ENCODE measurements at places on chromosomes 6 and 20.

DNA sequence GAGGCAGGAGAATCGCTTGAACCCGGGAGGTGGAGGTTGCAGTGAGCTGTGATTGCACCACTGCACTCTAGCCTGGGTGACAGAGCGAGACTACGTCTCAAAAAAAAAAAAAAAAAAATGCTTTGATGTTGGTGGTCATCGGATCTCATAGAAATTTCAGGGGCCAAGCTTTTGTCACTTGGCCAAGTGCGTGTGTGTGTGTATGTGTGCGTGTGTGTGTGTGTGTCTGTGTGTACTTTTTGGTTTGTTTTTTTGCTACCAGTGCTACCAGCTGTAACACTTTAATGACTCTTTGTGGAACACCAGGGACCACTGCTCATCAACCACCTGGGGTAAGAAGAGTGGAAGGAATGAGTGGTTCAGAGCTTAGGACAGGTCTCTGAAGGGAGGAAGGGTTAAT lies 49.7 kb downstream of the TRAF3IP2 start:
- ATAC-seq: no peak

GRCh38 chr6:31397901-31398525 lies 5.4 kb upstream of the MICA start:
- no peak for ATAC-seq

DNA sequence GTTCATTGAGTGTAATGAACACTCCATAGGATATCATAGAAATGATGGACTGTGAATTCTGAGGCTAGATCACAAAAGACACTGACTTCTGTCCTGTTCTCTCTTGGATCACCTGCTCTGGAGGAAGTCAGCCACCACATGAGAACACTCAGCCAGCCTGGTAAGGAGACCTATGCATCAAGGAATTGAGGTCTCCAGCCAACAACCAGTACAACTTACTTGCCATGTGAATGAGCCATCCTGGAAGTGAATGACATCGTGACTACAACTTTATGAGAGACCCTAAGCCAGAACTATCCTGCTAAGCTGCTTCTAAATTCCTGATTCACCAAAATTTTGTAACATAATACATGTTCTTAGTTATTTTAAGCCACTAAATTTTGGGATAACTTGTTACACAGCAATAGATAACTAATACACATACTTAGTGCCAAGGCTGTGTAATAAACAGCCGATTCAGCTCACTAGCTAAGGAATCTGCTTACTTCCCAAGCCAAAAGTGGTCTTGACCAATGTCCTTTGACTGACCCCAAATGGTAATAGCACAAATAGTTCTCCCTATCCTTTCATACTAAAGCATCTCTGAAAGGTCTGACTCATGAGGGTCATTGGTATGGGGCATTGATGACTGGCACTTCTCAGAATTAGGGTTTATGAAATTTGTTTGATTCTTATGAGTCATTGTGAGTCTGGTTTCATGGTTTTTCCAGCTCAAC lies 6.9 kb upstream of the CTNNBL1 start:
- no peak for ATAC-seq

DNA sequence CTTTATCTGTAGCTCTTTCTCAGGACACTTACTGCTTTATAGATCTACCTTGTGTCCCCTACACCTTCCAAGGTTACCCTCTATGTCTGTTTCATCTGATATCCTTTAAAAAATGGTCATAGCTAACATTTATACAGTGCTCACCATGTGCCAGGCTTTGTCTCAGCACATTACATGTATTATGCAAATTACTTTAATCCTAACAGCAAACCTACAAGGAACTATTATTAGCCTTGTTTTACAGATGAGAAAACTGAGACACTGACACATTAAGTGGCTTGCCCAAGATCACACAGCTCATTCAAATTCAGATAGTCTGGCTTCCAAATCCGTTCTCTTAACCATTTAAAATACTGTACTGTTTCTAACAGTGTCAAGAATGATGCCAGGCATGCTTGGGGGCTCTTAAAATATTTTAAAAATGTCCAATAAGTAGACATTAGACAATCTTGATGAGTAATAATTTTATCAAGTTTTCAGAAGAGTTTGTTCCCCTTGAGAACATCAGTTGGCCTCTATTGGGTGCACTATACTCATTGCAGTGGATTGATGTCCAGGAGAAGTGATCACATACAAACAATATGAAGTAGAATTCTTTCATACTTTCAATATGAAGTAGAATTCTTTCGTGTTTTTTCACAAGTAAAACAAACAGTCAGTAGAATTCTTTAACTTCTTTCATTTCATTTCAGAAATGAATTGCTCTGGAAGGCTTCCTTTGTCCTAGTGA lies 69.6 kb downstream of the DNAH8 start:
- ATAC-seq: no peak

- ATAC-seq: no peak
Measured at GRCh38 chr6:106290954-106291353, 34.6 kb downstream of the ATG5 start.

DNA sequence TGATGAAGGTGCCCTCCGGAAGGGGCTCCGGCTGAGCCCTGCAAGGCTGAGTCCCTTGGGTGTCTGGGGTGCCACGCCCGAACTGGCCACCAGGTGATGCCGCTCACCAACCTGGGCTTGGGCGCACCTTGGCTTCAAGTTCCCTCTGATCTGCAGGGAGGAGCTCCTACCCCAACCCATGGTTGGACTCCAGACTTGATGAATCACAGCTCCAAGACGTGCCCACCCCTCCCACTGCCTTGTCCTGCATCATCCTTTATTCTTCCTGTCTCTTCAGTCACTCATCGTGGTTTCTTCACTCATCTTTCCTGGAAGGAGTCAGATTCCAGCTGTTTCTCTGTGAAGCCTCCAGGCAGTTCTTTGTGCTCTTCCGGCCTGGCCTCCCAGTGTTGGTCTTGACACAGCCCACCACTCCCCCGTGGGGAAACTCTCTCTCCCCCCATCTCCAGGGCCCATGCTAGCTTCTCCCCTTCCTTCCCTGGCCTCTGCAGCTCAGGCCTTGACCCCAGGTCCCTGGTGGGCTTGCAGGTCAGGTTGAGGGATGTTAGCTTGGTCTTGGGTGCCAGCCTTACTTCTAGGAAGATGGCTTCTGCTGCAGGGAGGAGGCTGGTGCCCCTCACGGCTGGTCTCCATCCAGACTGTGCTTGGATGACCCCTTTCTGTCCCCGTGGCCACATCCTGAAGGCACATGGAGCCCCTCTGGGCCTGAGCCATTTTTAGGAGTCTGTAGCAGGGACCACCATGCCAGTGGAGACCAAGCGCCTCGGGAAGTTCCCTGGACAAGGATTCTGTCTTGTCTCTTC lies 2.6 kb upstream of the ZBP1 start:
- no peak for ATAC-seq

DNA sequence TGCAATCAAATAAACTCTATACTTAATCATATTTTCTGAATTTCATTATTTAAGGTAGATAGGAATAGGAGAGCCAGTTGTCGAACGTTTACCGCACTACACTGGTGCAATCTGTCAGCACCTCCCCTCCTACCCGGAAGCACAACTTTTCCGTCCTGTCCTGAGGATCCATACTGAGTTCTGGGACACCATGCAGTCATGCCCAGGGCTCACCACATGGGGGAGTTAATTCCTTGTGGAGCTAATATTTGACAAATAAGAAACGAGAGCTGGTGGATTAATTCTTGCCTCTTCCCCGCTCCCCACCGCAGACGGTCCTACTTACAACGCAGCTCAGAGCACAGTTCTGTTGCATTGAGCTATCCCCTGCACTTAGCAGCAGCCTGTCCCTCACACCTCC lies 107.7 kb upstream of the RALGAPA2 start:
- no peak for ATAC-seq

- no peak for ATAC-seq
Measured at GRCh38 chr6:39184906-39185580, 44.2 kb downstream of the KCNK5 start.

GRCh38 chr20:41505184-41505583 lies 113.0 kb downstream of the CHD6 start:
- no peak for ATAC-seq

DNA sequence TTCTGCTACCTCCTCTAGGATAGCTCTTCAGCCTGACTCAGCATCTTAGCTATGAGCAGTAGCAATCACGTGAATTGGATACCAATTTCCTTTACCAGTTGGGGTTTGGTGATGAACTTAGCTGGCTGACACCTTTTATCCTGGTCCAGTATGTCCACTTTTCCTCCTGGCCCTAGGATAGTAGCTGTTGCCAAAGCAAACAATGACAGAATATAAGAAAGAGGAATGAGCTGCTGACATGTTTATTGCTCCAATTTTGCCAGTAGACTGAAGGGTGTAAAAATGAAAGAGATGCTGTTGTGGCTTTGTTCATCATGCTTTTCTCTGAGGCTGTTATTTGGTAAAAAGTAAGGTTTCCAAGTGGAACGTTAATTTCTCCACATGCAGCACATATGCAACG lies 168.3 kb upstream of the JAG1 start:
- no peak for ATAC-seq

DNA sequence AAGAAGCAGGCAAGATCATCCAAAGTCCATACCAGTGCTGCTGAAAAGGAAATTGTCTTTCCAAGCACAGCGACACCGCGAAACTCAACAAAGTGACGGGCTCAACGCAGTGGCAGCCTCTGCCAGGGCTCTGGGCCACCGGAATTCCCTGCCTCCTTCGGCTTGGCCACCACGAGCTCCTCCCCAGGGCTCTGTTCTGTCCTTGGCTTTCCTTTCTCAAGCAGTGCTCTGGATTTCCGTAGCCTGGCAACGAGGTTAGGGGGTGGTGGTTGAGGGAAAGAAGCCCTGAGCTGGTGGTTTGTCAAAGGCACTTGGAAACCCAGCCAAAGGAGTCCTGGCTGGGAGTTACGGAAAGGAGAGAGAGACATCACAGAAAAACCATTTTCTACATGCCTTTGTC lies 31.2 kb downstream of the PRR18 start:
- no peak for ATAC-seq

DNA sequence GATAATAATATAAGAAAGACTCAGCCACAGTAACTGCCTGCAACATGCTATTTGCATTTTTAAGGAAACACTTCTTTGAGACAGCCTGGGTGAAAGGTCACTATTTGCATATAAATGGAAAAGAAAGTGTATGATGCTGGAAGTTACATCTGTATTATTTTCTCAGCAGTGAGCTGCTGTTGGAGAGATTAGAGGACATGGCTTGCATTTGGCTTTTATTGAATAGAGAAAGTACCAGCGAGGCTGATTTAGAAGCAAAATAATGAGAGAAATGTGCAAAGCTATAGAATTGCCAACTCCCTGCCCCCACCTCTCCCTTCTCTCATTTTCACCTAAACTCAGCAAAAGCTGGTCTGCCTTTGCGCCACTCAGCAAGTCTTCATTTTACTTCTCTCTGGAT lies 12.7 kb downstream of the MYT1 start:
- no peak for ATAC-seq

DNA sequence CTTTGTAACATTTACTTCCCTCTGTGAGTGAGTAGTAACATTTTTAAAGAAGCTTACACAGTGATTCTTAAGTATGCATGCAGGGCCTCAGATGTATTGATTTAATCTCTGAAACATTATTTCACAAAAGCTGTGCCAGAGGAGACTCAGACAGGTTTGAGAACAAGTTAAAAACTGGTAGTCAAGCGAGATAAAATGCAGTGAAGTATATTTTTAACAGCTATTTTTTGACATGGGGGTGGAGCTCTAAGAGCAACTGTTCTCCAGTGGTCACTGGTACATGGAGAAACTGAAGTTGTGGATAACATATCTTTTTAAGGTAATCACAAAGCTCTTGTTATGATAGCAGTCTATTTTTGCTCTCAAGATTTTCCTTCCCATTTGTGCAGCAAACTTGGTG lies 20.4 kb downstream of the DSTN start:
- peak; percentile 55 for ATAC-seq

- no peak for ATAC-seq
Measured at GRCh38 chr20:17844133-17844429, 124.5 kb downstream of the SNX5 start.

DNA sequence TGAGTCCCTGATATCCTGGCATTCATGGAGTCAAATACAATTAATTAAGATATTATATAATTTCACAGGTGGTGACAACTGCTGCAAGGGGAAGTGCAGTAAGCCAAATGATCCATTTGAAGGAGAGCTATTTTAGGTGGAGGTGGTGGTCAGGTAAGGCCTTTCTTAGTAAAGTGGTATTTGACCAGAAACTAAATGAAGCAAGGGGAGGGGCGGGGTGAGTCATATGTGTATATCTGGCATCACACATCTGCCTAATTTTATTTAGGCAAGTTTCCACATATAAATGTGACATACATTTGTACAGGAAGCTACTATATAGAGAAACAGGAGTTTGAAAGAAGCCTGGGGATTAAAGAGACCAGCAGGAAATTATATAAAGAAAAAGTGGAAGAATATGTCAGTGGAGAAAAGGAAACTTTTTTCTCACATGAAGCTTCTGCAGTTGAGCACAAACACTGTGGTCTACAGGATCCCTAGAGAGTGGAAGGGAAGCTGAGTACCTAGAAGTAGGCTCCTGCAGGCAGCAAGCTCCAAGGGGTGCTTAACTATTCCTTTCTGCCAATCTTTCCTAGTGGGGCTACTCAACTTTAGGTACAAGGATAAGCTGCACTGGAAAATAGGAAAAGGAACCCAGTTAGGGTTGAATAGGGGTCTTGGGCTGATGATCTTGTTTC lies 99.6 kb downstream of the OGFRL1 start:
- ATAC-seq: no peak

DNA sequence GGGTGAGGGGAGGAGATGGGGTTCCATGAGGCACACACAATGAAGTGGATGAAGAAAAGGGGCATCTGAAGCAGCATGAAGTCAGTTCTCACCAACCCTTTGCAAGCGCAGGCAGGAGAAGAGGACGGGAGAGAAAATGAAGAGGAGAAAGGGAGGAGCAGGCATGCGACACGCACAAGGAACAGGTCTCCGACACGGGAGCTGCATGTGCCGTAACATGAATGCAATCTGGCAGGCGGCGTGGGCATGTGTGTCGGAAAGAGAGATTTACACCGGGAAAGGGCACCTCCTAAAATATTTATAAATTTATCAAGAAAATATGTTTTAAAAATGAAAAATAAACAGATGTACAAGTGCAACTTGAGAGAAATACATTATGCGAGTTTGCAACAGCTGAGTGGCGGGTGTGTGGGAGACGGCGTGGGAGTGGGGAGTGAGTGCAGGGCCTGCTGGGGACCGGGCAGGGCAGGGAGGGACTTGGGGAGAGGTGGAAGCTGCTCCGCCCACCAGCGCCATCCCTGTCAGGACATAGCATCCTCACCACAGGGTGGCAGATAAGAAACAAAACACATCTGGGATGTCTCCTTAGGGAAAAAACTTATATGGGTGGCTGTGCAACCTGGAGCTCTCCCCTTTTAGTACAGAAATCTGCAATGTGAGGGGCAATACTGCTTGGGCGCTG lies 40.6 kb downstream of the GJA10 start:
- no peak for ATAC-seq

Measured in gastroesophageal sphincter (tissue), 4 donors.